ENCODE measurements at places on chromosomes 2 and 18. TPM values are rescaled to one million over a fixed set of nuclear protein-coding genes. Genes with fewer than 3 reads are reported as not detected.

DNA sequence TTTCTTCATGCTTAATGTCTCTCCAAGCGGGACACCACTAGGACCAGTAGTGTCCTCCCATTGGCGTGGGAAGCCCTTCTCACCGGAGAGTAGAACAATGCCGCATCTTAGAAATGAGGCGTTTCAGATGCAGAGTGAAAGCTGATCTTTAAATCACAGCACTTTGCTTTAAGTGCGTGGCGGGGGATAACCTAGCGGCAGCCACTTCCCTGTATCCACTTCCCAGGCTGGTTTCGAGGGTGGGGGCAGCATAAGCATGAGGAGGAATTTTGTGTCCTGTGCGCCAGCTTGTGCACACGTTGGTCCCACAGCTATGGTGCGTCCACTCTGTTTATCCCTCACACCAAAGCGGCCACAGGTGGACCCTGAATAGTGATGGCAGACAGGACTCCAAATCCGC lies 63.1 kb downstream of the MBP start:
- no peaks in the 10 kb centered on the region for H3K27me3 ChIP-seq
- no peak for DNase-seq
- H3K4me3 ChIP-seq = no peak overlapping the region
- H3K4me1 ChIP-seq = peaks cover 80% of the 10 kb centered on the region
- H3K27ac ChIP-seq = peak overlapping the region; percentile 82

Gene SGPP2
- 24.8 TPM for total RNA-seq

Gene CROCC2
- total RNA-seq = 0.49 TPM

Gene KIF1A
- total RNA-seq = 6.1 TPM

- H3K27ac ChIP-seq = no peak overlapping the region
- peaks cover 22% of the 10 kb centered on the region for H3K4me1 ChIP-seq
- H3K27me3 ChIP-seq = no peaks in the 10 kb centered on the region
- no peak for DNase-seq
- no peaks in the 10 kb centered on the region for H3K36me3 ChIP-seq
- H3K4me3 ChIP-seq = no peak overlapping the region
Measured at GRCh38 chr2:45905632-45905958, 254.1 kb downstream of the PRKCE start.

GRCh38 chr2:36446294-36446693 lies 90.7 kb downstream of the CRIM1 start:
- no peak overlapping the region for H3K27ac ChIP-seq
- no peak overlapping the region for H3K4me3 ChIP-seq
- H3K27me3 ChIP-seq = no peaks in the 10 kb centered on the region
- DNase-seq = no peak

Gene RBKS
- total RNA-seq = 2.2 TPM

DNA sequence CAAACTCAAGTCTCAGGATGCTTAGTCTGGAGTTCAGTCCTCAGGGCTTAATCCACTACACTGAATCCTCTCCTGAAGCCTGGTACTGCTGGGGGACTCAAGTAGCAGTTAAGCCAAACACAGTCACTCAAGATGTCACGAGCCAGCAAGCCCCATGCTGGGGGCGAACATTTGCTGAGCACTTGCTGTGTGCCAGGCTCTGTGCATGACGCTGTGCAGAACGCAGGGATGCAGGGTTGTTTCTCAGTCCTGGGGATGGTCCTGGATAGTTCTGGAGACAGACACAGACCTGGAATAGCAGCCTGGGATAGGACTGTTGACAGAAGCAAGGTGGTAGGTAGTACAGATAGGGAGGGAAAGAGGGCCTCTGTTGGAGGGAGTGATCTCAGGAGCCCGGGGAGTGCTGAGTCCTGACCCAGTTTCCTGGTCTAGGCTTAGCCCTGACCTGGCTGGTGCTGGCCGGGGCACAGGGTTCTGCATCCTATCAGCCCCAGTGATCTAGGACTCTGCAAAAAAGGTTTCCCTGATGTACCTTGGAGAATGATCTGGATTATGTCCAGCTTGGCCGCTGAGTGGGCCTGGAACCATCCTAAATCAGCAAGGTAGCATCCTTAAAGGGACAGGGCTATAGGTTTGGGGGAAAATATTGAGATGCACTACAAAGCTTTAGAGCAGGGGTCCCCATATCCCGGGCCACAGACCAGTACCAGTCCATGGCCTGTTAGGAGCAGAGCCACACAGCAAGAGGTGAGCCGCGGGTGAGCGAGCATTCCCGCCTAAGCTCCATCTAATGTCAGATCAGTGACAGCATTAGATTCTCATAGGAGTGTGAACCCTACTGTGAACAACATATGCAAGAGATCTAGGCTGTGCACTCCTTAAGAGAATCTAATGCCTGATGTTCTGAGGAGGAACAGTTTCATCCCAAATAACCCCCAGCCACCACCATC lies 54.7 kb upstream of the OTOF start:
- H3K27ac ChIP-seq = no peak overlapping the region
- no peak for DNase-seq
- no peaks in the 10 kb centered on the region for H3K36me3 ChIP-seq
- no peaks in the 10 kb centered on the region for H3K4me1 ChIP-seq
- H3K4me3 ChIP-seq = no peak overlapping the region
- H3K27me3 ChIP-seq = no peaks in the 10 kb centered on the region

Gene CRYBA2
- total RNA-seq = not detected

DNA sequence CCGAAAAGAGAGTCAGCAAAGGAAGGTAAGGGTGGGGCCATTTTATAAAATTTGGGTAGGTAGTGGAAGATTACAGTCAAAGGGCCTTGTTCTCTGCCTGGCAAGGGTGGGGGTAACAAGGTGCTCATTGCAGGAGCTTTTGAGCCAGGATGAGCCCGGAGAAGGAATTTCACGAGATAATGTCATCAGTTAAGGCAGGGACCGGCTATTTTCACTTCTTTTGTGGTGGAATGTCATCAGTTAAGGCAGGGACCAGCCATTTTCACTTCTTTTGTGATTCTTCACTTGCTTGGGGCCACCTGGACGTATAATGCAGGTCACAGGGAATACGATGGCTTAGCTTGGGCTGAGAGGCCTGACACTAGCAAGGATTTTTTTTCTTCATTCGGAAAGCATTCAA lies 58.1 kb downstream of the CYP1B1 start:
- H3K36me3 ChIP-seq = no peaks in the 10 kb centered on the region
- no peak overlapping the region for H3K27ac ChIP-seq
- H3K27me3 ChIP-seq = no peaks in the 10 kb centered on the region
- H3K4me1 ChIP-seq = peaks cover 5% of the 10 kb centered on the region
- no peak for DNase-seq

DNA sequence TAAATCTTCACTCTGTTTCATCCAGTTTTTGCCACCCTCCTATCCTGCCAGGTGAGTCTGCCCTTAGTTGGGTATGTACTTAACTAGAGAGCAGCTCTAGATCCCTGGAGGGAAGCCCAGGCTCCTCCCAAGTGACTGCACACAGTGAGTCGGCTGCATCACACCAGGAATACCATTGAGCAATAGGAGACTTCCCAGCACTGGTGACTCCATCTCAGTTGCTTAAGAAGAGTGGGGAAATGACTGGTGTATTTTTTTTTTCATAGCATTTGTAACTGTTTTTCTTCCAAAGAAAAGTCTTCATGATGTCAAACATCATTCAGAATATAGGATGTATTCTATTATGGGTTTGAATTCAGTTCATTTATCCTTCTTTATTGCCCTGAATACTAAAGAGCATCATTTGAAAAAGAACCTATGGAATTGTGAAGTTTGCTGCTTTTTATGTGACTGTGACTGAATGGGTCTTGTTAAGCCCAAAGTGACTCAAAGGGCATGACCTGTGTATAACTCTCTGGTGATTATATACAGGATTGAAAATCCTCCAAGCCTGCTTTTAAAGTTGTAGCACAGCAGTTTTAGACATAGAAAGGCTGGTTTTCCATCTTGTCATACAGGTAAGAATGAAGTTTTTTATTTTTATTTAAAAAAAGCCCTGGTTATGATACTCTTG lies 84.3 kb downstream of the MAP3K20 start:
- peak overlapping the region; percentile 51 for H3K27ac ChIP-seq
- peaks cover 42% of the 10 kb centered on the region for H3K4me1 ChIP-seq
- no peak overlapping the region for H3K4me3 ChIP-seq
- no peak for DNase-seq
- H3K27me3 ChIP-seq = no peaks in the 10 kb centered on the region

Gene FOXI3
- total RNA-seq = not detected

Gene SERPINB13
- 131 TPM for total RNA-seq

DNA sequence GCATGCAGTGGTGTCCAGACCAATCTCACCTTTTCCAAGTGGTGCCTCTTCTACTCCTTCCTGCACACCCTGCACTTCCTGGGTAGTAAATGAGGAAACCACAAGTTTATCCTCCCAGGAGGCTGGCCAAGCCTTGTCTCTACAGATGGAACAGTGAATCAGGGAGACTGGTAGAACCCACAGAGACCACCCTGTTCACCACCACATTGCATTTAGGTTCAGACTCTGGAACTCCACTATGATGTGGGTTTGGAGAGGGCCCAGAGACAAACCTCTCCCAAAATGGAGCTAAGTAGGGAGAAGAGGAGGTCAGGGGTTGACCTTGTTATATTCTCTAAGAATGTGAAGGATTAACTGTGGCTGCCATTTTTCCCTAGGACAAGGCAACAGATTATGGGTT lies 102.8 kb upstream of the FZD7 start:
- no peaks in the 10 kb centered on the region for H3K27me3 ChIP-seq
- no peak overlapping the region for H3K27ac ChIP-seq
- no peaks in the 10 kb centered on the region for H3K4me1 ChIP-seq
- DNase-seq = no peak
- no peaks in the 10 kb centered on the region for H3K36me3 ChIP-seq
- no peak overlapping the region for H3K4me3 ChIP-seq

DNA sequence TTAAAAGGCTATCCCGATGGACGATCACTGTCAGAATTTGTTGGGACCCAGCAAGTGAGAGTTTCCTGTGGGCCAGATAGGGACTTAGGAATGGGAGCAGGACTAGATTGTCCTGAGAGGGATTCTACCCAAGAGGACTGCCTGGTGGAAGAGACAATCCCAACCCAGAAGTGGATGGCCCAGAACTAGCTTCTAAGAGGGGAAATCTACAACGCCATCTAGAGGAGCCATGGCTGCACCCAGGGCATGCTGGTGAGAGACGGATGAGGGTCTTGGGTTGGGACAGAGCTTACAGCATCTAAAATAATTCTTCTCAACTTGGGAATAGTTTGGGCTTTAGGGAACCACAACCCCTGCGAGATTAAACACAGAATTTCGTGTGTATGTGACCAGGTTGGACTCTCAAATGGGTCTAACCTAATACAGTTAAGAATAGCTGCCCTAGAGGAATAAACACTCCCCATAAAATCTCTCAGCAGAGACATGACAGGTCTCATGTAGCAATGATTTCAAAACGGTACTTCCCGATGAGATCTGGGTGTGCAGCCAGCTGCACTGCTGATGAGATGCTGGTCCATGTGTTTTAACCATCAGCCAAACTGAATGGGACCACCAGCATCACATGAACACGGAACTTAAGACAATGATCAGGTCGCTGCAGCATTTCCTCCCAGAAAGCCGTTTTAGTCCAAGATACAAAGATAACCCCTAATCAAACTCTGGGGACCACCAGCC lies 50.8 kb downstream of the CCBE1 start:
- no peaks in the 10 kb centered on the region for H3K4me1 ChIP-seq
- H3K36me3 ChIP-seq = no peaks in the 10 kb centered on the region
- H3K4me3 ChIP-seq = no peak overlapping the region
- no peak for DNase-seq

- no peak overlapping the region for H3K4me3 ChIP-seq
- no peaks in the 10 kb centered on the region for H3K36me3 ChIP-seq
- H3K27ac ChIP-seq = no peak overlapping the region
Measured at GRCh38 chr18:45103319-45104048, 422.8 kb downstream of the SETBP1 start.

Gene VSNL1
- 19.2 TPM for total RNA-seq

DNA sequence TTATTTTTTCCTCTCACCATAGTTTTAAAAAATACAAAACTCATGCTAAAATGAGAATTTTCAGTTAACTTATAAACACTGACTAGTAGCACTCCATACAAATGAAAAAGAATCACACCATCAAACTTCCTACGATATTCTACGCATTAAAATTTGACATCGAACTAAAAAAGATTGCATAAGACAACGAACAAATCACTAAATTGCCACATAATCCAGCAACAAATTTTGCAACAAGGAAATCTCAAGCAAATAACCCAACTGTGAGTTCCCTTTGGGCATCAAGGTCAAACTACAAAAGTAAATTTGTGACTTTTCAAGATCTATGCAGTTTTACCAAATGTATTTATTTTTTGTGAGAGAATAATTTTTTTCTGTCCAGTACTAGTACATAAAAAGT lies 1.5 kb downstream of the MAP3K2 start:
- peak overlapping the region; percentile 97 for H3K4me3 ChIP-seq
- no peaks in the 10 kb centered on the region for H3K36me3 ChIP-seq
- H3K4me1 ChIP-seq = peaks cover 41% of the 10 kb centered on the region
- DNase-seq = no peak
- H3K27me3 ChIP-seq = no peaks in the 10 kb centered on the region

GRCh38 chr2:181774685-181775084 lies 94.4 kb upstream of the NEUROD1 start:
- no peaks in the 10 kb centered on the region for H3K36me3 ChIP-seq
- H3K27ac ChIP-seq = no peak overlapping the region
- no peak for DNase-seq
- peaks cover 12% of the 10 kb centered on the region for H3K4me1 ChIP-seq
- H3K4me3 ChIP-seq = no peak overlapping the region

Gene ZBTB14
- total RNA-seq = 8.8 TPM

DNA sequence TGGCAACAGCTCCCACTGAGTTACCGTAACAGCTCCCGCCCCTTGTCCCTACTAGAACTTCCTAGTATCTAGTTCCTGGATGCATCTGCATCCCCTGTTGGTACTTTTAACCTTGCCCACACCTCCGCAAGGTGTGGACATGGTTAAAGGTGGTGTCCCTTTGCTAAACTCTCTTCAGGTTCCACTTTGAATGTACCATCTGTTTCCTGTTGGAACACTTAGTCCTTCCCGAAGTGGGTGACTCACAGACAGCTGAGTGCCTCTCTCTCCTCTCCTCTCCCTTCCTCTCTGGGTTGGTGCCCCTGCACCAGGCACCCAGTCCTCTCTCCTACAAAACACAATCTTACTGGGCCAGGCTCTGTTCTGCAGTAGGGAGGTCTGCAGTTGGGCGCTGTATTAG lies 19.6 kb upstream of the REL start:
- no peaks in the 10 kb centered on the region for H3K4me1 ChIP-seq
- no peaks in the 10 kb centered on the region for H3K27me3 ChIP-seq
- no peaks in the 10 kb centered on the region for H3K36me3 ChIP-seq
- no peak overlapping the region for H3K27ac ChIP-seq
- no peak for DNase-seq

- no peak for DNase-seq
- no peak overlapping the region for H3K4me3 ChIP-seq
- H3K27ac ChIP-seq = peak overlapping the region; percentile 22
- H3K36me3 ChIP-seq = no peaks in the 10 kb centered on the region
- peaks cover 14% of the 10 kb centered on the region for H3K4me1 ChIP-seq
Measured at GRCh38 chr18:32317651-32318050, 127.8 kb downstream of the MEP1B start.

Gene DLX1
- total RNA-seq = not detected

Gene AGPS
- total RNA-seq = 27.3 TPM
